Uterus (tissue), 4 donors: ENCODE measurements at places on chromosomes 7 and 10. TPM values are rescaled to one million over a fixed set of nuclear protein-coding genes. Genes with fewer than 3 reads are reported as not detected.

Gene RBM48
- total RNA-seq: 16.5 TPM

Gene SFXN2
- total RNA-seq: 3.1 TPM

Gene NKX2-3
- total RNA-seq: not detected

Gene HOXA3
- total RNA-seq: 34.5 TPM

Gene GNAT3
- total RNA-seq: not detected
